NCI-H1417 (cell line): ENCODE measurements at places on chromosomes 16 and 17.

GRCh38 chr17:30248786-30249185 is 13.3 kb upstream of the SLC6A4 start:
- DNase-seq = no peak

DNA sequence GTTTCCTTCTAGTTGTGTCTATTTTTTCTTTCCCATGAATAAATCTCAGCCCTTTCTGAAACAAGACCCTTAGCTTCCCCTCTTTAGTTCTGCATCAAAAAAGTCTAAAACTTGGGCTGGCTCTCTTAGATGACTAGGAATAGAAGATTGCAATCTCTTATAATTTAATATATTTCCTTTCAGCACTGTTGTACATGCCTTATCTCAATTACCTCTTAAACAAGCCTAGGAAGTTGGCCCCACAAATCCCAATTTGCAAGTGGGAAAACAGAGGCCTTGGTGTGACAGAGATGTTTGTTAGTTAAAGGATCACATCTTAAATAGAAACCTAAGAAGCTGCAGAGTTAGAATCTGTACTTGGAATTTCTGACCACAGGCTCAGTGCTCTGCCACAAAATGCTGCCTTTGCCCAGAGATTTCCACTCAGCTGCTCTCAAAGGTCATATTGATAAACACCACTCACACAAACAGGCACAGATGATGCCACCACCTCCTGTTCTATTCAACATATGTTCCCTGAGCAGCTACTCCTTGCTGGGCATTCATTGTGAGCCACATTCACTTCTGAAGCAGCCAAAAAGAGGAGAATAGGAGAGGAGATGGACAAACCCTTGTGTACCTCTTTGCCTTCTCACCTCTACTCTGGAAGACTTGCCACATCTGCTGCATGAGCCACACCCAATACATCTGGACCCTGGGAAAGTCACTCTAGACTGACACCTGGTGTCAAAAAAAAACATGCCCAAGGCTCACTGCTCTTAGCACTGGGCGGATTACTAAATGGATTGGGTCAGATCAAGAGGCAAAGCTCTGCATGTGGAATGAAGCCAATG is 5.5 kb downstream of the CCDC182 start:
- DNase-seq = peak; percentile 69

DNA sequence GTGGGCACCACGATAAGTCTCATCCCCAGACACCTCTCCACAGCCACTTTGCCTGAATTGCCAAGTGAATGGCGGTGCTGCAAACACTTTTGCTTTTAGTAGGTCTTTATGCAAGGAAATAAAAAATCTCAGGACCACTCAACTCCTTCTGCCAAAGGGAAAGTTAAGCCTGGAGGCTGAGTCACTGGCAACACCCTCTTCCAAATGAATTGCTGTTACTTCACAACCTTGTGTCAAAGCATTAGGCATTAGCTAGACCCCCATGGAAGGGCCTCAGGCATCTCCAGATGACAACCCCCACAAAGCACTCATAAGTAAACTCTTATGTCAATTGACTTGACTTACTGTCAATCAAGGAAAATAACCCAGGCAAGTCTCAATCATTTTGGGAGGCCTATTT is 43.0 kb downstream of the RNF112 start:
- no peak for DNase-seq

- DNase-seq = no peak
Observed at GRCh38 chr16:73703891-73704290, 592.7 kb upstream of the PSMD7 start.

DNA sequence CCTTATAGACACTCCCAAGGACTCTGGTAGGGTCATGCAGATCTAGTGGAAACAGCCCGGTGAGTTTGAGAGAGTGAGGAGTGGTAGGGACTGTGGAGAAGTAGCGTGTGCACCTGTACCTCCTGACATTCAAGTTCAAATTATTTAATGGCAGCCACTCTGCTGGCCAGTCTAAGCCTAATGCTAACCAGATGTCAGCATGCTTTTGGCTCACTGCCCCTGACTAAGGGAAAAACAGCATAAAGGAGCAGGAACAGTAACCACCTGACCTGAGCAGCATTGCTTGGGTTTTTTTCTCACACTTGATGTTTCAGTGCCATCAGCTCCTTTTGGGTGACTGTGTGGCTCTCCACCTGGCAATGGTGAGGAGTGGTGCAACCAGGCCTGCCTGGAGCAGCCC is 23.8 kb upstream of the SLC12A3 start:
- DNase-seq = no peak

DNA sequence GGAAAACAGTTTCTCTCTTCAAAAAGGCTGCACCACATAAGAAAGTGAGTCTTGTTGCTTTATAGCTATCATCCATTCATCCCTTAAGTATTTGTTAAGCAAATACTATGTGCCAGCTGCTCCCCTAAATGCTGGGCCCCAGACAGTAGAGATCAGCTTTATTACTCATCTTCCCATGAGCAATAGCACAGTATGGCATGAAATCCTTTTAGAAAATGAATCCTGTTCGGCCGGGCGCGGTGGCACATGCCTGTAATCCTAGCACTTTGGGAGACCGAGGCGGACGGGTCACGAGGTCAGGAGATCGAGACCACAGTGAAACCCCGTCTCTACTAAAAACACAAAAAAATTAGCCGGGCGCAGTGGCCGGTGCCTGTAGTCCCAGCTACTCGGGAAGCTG is 99.5 kb downstream of the MYO1D start:
- no peak for DNase-seq

DNA sequence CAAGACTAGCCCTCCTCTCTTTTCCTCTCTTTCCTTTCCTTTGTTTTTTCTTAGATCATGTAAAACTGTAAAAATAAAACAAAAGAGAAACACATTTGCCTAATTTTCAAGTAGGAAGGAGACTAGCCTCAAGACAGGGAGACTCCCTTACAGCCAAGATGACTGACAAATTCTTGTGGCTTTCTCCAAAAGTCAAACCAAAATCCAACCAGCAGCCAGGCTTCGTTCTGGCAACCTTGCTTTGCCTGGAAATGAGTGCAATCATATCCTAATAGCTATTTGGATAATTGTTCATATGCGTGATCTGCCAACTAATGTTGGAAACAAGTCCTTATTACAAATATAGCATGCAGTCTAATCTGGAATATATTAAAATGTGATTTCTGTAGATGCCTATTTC is 868.9 kb upstream of the SOX9 start:
- DNase-seq = no peak
